ENCODE measurements at places on chromosomes 16 and 17.

DNA sequence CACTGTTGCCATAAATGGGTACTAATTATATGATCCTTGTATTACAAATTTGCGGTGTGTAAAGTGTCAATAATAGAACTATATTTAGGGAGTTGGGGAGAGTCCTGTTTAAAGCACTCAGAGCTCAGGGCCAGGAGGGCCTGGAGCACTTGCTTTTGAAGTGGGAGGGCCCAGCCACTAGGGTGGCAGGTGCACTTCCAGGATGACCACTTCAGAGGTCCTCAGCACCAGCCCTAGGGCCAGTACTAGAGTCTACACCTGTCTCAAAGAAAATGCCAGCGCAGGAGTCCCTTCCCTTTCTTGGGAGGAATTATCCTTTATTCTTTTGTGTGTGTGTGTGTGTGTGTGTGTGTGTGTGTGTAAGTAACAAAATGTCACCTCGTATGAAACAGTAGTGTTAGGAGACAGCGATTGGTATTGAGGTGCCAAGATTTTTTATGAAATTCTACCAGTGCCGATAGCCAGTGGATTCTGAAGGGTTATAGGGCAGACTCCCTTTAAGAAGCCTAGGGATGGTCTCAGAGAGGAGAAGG is 31.9 kb downstream of the MYO18A start:
- DNase-seq = no peak

- DNase-seq = no peak
These were observed 249.8 kb upstream of the MAF start for GRCh38 chr16:79850348-79850747.

DNA sequence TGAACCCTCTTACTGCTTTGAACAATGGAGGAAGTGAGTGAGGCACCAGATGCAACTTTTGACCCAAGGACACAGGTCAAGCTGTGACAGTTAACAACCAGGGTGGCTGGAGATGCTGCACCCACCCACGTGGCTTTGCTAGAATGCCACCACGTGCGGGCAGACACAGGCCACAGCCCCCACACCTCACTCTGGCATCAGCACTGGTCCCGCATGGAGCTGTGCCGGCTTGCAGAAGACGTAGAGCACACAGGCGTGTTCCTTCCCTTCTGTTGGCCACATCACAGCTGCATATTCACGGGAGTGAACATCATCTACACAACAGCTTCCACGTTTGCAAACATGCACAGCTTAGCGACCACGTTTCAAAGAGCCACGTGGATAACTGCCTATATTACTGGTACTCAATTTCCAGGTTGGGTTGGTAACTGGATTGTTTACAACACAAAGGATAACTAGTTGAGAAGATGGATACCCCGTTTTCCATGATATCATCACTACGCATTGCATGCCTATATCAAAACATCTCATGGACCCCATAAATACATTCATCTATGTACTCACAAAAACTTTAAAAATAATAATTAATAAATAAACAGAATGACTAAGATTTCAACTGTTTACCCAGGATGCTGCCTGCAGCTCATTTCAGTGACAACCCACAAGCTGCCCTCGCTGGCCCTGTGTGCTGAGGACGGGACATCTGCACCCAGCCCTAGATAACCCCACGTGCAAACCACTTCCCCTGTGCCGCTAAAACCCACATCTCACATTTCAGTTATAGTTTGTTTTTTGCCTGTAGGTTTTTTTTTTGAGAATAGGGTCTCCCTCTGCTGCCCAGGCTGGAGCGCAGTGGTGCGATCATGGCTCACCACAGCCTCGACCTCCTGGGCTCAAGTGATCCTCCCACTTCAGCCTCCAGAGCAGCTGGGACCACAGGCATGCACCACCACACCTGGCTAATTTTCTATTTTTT is 132.0 kb downstream of the ANKRD11 start:
- DNase-seq = no peak

- no peak for DNase-seq
These were observed 43.5 kb downstream of the MARF1 start for GRCh38 chr16:15599303-15600070.

DNA sequence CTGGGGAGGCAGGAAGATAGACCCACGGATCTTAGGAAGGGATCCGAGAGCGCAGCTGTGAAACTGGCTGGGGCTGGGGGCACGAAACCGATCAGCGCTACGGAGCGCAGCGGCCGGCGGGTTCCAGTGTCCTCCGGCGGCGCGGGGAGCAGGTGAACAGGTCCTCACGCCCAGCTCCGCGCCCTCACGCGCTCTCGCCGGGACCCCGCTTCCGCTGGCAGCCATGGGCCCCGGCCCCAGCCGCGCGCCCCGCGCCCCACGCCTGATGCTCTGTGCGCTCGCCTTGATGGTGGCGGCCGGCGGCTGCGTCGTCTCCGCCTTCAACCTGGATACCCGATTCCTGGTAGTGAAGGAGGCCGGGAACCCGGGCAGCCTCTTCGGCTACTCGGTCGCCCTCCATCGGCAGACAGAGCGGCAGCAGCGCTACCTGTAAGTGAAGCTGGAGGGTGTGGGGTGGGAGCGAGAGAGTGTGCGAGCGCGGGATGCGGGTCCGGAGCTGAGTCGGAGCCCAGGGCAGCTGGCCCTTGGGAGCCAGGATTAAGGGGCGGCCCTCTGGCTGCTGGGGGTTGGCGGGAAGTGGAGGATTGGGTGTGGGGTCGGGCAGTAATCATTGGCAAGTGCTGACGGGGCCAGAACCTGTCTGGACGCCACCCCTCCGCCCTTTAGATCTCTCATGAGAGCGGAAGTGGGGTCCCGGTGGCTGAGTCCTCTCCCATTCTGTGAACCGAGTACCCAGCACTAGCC is 479 bp downstream of the ITGA3 start:
- DNase-seq = no peak

DNA sequence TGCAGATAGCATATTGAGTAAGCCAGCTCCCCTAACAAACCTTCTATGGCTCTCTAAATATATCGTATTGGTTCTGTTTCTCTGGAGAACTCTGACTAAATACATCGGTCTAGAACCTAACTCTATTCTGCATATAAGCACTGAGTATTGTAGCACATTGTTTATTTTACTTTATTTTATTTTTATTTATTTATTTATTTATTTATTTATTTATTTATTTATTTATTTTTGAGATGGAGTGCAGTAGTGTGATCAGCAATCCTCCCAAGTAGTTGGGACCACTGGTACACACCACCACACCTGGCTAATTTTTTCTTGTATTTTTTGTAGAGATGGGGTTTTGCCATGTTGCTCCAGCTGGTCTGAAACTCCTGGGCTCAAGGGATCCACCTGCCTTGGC is 28.9 kb upstream of the HELZ start:
- no peak for DNase-seq

DNA sequence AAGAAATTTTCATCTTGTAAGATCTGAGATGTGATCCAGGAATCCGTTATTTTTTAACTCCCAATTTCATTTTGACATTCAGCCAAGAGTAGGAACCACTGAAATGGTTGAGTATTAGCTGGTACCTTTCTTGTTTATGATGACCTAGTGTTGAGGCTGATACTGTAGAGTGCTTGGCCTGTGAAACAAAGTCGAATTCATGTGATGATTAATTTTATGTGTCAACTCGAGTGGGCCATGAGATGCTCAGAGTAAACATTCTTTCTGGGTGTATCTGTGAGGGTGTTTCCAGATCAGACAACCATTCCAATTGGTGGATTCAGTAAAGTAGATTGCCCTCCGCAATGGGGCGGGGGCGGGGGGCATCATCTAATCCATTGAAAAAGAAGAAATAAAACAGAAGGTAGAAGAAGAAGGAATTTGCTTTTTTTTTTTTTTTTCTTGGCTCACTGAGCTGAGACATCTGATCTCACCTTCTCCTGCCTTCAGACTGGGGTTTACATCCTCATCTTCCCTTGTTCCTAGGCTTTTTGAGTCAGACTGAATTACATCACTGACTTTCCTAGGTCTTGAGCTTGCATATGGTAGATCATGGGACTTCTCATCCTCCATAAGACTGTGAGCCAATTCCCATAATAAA is 264.6 kb upstream of the KCNJ16 start:
- DNase-seq = no peak

- DNase-seq = no peak
These were observed 22.3 kb downstream of the RPGRIP1L start for GRCh38 chr16:53681354-53681753.

DNA sequence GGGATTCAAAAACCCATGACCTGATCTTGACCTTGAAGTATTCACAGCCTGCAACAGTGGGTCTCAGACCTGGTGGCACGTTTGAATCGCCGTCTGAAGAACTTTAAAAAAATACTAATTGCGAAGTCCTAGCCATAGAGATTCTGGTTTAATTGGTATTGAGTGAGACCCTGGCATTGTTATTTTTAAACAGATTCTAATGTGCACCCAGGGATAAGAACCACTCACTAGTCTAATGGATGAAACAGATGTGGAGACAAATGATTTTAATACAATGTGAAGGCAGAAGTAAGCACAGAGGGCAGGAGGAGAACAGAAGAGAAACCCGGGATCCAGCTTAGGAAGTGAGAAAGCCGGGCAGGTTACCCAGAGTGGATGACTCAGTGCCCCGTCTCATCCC is 21.2 kb downstream of the TMEM98 start:
- no peak for DNase-seq

DNA sequence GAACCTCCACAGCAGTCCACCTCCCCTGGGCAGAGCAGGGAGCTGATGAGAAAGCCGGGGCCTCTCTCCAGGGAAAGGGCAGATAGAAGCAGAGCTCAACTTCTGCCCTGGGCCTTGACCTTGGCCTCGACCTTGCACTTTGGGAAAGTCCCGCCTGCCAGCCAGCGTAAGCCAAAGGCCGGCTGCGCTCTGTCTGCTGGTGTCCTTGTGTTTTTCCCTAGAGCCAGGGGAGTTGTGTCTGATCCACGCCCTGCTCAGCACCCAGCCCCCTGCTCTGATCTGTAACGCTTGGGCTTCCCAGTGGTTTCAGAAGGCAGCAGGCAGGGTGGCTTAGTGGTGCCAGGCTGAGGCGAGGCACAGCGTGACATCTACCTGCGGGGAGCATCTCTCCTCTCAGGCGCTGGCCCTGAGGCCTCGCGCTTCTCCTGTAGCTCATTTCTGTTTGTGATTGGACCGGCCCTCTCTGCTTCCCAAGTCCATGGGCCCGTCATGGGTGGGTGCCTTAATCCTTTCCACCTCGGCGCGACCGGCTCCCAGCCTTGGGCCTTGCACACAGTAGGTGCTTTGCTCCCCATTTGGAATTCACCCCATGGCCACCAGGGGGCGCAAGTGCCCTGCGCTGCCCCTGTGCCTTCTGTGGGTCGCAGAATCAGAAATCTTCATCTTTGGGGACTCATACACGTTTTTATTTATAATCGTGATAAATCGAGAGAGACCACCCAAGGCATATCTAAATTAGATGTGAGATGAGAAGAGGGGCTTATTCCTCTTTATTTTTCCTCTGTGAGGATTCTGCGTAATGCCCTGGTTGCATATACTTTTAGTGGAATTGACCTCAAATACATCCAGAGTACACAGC is 24.2 kb downstream of the SGSH start:
- no peak for DNase-seq

DNA sequence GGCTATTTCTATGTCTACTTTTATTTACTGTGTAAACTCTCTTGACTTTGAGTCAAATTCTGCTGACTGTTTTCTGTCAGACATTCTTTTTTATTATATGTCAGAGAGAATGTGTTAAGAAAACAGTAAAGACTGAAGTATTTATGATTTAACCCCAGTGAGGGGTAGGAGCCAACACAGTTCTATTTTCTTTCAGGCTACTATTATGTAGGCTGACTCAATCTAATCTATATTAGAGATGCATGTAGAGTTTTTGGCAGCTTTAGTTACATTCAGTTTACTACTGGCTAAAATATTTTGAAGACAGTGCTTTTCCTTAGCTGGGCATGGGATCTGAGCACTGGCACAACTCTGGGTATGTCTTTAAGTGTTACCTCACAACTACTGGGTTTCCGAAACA is 1108.0 kb downstream of the CDH11 start:
- DNase-seq = no peak

DNA sequence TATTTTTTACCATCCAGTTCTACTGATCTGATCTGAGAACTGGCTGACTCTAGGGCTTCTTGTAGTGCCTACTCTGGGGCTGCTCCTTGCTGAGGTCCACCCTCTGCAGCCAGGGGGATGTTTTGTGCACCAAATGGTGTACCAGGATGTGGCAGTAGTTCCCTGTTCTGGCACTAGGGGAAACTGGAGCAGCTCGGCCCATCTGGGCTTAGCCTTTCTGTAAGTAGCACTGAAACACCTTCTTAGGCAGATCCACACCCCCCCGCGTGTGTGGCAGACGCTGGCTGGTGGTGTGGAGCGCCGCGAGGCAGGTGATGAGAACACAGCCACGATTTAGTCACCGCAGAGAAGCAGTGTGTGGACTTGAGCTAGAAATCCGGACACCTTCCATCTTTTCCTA is 17.0 kb downstream of the DUSP14 start:
- no peak for DNase-seq

DNA sequence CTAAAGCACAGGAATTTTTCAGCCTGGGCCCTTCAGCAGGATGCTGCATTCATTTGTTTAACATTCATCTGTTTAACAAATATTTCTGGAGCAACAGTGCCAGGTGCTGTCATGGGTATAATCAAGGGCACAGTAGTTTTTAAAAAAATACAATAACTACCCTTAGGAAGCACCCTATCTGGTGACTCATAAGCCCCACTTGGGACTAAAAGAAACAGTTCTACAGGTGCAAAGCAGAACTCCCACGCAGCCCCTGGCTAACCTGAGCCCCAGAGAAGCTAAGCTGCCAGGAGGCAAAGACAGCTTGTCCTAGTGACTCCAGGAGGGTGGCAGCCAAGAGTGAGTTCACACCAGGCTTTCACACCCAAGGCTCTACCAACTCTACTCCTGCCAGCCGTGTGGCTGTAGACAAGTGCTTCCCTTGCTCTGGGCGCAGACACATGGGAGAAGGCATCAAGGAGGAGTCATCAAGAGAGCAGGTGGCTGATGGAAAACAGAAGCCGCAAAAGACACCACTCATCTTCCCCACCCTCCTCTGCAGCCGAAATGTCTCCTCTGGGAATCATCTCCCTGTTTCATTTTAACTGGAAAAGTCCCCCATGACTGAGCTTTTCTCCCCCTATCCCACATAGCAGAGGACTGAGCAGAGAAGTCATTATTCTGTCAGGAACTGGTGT is 14.4 kb downstream of the CUEDC1 start:
- no peak for DNase-seq

- DNase-seq = no peak
These were observed at the start of gene TMEM132E for GRCh38 chr17:34579017-34579946. TMEM132E (plus strand) TSS chr17:34579582; CDS start chr17:34581077, 1,495 bp downstream.

DNA sequence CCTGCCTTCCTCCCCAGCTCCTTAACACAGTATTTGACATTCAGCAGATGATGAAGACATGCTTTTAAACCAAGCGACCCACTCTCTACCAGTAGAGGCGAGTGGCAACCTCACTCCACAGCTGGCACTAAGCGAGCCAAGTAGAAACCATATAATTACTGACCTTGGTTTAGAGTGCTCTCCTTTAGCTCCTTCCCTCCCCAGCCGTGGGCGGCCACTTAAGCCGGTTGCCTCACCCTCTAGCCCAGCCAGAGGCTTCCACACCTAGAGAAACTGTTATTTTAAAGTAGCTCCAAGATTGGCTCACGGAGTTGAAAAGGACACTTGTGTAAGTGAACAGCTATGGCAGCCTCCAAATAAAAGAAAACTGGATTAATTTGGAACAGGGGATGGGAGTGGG is 109.1 kb upstream of the CRHR1 start:
- DNase-seq = no peak

Data from esophagus squamous epithelium (tissue), 5 donors.